HT-29 (cell line): ENCODE measurements at places on chromosomes 12 and 14. TPM values are rescaled to one million over a fixed set of nuclear protein-coding genes. Genes with fewer than 3 reads are reported as not detected.
A peak's percentile ranks its signal among the peaks of the same experiment; 100 is the strongest.

DNA sequence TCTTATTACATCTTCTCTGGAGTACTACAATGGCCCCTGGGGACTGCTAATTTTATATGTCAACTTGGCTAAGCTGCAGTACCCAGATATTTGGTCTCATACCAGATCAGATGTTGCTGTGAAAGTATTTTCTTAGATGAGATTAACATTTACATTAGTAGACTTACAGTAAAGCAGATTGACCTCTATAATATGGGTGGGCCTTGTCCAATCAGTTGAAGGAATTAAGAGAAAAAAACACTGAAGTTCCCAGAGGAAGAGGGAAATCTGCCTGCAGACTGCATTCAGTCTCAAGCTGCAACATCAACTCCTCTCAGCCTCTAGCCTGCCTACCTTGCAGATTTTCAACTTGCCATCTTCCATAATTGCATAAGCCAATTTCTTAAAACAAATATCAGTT is 430.1 kb downstream of the MED13L start:
- no peak for DNase-seq

- no peak for DNase-seq
Measured at GRCh38 chr12:64042911-64043310, 179.2 kb downstream of the KICS2 start.

DNA sequence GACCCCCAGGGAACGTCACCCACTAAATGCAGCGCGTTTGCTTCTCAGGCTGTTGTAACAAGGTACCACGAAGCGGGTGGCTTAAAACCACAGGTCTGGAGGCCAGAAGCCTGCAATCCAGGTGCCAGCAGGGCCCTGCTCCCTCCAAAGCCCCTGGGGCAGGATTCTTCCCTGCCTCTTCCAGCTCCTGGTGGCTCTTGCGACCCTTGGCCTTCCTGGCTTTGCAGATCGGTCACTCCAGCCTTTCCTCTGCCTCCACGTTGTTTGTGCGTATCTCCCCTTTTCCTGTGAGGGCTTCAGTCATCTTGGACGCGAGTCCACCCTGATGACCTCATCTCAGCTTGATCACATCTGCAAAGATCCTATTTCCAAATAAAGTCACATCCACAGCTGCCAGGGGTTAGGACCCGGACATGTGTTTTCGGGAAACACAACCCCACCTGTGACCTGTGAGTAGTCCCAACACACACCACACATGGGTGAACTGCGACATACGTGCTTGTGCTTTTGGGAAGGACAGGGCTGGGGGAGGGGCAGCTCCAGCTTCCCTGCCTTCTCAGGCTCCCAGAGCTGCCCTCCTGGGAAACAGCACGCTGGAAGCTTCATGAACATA is 114.5 kb upstream of the NCOR2 start:
- DNase-seq = peak; percentile 32

Gene TAS2R8
- total RNA-seq = not detected in 2 replicates

DNA sequence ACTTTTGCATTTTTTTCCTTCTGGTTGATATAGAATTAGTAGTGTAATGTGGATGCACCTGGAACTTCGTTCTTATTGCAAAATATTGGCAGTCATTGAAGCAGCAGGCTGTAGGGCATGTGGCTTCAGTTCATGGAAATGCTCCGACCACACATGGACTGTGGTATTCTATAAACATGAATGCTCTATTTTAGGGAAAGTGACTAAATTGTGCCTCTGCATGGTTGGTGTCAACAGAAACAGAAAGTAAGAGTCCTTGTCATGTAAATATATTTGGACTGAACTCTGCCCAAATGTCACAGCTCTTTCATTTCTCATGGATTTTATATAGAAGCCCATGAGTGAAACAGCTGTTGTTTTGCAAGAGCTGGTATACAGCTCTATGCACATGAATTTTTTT is 917.0 kb downstream of the LRFN5 start:
- no peak for DNase-seq

- DNase-seq = peak; percentile 68
Measured at GRCh38 chr12:71780237-71780822, 25.7 kb downstream of the RAB21 start.

DNA sequence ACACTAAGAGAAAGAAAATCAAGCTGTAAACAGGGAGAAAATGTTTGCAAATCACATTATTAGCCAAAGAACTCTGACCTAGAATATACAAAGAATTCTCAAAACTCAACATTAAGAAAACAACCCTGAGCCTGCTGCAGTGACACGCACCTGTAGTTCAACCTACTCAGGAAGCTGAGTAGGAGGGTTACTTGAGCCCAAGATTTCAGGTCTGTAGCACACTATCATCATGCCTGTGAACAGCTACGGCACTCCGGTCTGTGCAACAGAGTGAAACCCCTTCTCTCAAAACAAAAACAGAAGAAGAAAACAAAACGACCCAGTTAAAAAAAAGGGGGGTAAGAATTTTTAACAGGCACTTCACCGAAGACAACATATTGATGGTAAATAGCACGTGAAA is 20.8 kb downstream of the SAV1 start:
- no peak for DNase-seq

Gene CNPY2
- total RNA-seq = 129 and 152 TPM in 2 replicates

Gene RD3L
- total RNA-seq = not detected in 2 replicates

DNA sequence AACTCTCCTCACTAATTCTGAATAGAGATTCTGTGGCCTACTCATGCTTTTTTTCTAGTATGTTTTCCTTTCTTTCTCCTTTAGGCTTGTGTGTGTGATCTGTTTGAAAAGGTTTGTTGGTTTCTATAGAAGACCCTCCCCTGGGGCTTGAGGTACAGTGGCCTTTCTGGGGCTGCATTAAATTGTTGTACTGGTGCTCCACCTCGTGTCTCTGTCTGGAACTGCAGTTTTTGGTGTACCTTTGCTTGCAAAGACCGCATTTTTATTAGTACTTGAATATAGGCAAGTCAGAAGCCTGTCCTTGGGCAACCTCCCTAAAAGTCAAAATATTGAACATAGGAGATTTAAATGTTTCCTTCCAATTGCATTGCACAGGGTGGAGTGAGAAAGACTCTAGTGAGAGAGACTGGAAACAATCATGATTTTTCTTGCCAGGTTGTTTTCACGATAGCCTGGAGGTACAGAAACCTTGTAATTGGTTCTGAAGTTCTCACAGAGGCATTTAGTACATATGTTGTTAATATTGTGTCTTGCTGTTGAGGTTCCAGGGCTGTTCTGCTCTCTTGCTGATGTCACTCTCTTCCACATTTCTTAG is 39.0 kb downstream of the SLCO1B1 start:
- peak; percentile 69 for DNase-seq

Gene TMPRSS12
- total RNA-seq = not detected in 2 replicates

DNA sequence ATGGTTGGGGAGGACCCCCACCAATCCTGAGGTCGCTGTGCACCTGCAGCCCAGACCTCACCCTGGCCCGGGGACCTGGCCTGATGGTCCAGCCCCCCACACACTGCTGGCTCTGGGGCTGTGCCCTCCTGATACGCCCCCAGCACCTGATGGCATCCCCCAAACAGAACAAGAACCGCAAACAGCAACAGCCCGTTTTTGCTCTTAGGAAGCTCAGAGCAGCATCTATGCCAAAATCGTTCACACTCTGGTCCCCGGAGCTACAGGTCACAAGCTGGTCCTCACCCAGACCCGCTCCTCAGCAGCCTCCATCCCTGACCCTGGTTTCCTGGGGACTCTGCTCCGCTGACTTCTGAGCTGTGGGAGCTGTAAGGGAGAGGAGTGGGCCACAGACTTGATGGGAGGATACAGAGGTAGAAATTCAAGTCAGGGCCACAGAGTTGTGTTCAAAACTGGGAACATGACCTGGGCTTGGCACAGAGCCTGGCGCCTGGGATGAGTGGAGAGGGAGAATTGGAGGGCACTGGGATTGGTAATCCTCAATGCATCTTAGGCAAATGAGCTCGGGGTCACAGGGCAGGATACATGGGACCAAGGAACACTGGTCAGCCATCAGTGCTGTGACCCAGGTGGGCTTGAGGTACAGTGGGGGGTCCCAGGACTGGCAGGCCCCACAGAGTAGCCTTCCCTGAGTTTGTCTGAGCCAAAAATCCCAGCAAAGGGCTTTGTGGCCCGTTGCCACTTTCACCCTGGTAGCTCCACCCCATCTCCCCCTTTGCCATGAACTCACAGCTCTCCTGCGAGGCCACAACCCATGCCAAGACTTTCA is 170.9 kb upstream of the RTL1 start:
- no peak for DNase-seq

Gene PLEKHG3
- total RNA-seq = 59.2 and 62.9 TPM in 2 replicates

GRCh38 chr14:65664436-65664835 is 251.9 kb downstream of the FUT8 start:
- no peak for DNase-seq

Gene EML5
- total RNA-seq = under 0.01 and 0.63 TPM in 2 replicates

DNA sequence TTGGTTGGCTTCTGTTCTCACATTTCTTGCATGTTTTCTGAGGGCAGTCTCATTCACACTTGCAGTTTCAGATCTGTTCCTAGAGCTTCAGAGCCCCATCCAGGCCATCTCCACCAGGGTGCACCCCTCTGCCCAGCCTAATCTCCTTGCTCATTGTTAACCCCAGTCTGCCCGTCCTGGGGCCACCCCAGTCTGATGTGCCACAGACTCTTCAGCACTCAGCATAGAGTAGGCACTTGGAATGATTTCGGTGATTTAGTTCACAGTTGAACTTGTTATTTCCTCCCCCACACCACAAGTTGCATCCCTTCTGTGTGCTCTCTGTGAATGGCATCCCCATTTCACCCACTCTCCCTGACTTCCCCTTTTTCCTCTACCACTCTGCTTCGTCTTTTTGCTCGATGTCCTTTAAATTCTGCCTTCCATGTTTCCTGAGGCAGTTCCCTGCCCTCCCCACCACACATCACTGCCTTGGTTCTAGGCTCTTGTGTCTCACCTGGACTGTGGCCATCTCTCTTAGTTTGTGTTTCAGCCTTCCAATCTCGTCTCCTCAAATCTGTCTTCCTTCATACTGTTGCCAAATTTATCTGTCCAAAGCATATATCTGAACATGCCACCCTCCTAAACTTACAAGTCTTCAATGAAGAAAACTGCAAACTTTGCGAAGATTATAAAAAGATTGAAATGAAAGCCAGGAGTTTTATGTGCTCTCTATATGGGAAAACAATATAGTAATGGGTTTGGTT is 41.5 kb downstream of the ANO6 start:
- no peak for DNase-seq

- no peak for DNase-seq
Measured at GRCh38 chr14:99004112-99004511, 267.9 kb downstream of the BCL11B start.

GRCh38 chr12:8822298-8822697 is at the start of gene A2ML1:
Gene A2ML1 (plus strand): TSS chr12:8822621. CDS start chr12:8822652, 31 bp downstream.
- DNase-seq = no peak

GRCh38 chr12:65742018-65743010 is 82.0 kb upstream of the HMGA2 start:
- DNase-seq = no peak

Gene BICDL1
- total RNA-seq = 19.9 and 21.5 TPM in 2 replicates
